ENCODE measurements at places on chromosomes 16 and 17. TPM values are rescaled to one million over a fixed set of nuclear protein-coding genes. Genes with fewer than 3 reads are reported as not detected.

UBALD1 gene
- 16.6 TPM for polyA plus RNA-seq

CLEC18C gene
- 0.29 TPM for polyA plus RNA-seq

GRCh38 chr17:40316571-40317344 lies 7.8 kb downstream of the RARA start:
- peak; percentile 80 for DNase-seq

GRCh38 chr16:22726868-22727267 lies 87.1 kb upstream of the HS3ST2 start:
- no peak for DNase-seq

- no peak for DNase-seq
These were observed 49.6 kb downstream of the MGAT5B start for GRCh38 chr17:76917829-76918228.

- peak; percentile 90 for DNase-seq
These were observed 24.9 kb upstream of the GRB2 start for GRCh38 chr17:75430159-75430974.

- DNase-seq = no peak
These were observed 64.7 kb upstream of the GSE1 start for GRCh38 chr16:85548375-85548774.

DNA sequence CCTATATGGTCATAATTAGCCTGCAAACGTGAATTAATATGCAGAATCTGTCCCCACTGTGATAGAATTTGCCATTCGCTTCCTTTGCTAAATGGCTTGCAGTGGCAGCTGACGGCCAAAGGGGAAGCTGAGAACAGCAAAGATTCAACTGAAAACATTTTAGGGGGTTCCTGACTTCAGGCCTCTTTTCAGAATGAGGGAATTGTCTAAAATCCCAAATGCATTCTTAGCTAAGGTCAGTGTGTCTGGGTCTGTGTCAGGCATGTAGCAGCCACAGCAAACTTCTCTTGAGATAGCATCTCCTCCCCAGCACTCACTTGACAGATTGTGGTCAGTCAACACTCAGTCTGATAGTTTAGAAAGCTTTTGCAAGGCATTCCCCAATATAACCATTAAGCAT lies 701.1 kb downstream of the WWOX start:
- no peak for DNase-seq

HAP1 gene
- polyA plus RNA-seq = 0.07 TPM

DNA sequence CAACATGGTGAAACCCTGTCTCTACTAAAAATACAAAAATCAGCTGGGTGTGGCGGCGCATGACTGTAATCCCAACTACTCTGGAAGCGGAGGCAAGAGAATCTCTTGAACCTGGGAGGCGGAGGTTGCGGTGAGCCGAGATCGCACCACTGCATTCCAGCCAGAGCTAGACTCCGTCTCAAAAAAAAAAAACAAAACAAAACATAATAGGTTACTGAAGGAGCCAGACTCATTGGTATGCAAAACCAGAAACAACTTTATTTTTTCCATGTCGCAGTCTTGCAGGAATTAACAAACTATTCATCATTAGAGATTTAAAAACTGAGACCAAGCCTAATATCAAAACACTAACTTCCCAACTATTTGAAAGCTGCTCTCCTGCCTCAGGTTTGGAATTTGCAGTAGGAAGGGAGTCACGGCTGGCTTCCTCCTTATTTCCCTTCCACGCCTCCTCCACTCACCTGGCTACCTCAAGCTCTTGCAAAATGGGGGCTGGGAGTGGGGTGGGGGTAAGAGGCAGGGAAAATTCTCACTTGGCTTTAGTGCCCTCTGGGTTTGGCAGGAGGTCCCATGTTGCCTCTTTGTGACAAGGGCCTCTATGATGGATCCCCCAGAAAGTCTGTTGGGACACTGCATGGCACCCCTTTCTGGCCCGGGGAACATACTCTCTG lies 34.1 kb upstream of the MYH10 start:
- no peak for DNase-seq

RHBDF2 gene
- polyA plus RNA-seq = 27.6 TPM

FNDC8 gene
- polyA plus RNA-seq = not detected

PGAP6 gene
- 192 TPM for polyA plus RNA-seq

C17orf78 gene
- polyA plus RNA-seq = not detected

- DNase-seq = no peak
These were observed 114.5 kb upstream of the GOT2 start for GRCh38 chr16:58848662-58849002.

GRCh38 chr17:42409523-42410318 lies 13.3 kb downstream of the CAVIN1 start:
- DNase-seq = no peak

- peak; percentile 70 for DNase-seq
These were observed 5.9 kb upstream of the SPG7 start for GRCh38 chr16:89502081-89502843.

- DNase-seq = peak; percentile 72
These were observed 29.4 kb upstream of the BAHCC1 start for GRCh38 chr17:81365601-81366585.

DNA sequence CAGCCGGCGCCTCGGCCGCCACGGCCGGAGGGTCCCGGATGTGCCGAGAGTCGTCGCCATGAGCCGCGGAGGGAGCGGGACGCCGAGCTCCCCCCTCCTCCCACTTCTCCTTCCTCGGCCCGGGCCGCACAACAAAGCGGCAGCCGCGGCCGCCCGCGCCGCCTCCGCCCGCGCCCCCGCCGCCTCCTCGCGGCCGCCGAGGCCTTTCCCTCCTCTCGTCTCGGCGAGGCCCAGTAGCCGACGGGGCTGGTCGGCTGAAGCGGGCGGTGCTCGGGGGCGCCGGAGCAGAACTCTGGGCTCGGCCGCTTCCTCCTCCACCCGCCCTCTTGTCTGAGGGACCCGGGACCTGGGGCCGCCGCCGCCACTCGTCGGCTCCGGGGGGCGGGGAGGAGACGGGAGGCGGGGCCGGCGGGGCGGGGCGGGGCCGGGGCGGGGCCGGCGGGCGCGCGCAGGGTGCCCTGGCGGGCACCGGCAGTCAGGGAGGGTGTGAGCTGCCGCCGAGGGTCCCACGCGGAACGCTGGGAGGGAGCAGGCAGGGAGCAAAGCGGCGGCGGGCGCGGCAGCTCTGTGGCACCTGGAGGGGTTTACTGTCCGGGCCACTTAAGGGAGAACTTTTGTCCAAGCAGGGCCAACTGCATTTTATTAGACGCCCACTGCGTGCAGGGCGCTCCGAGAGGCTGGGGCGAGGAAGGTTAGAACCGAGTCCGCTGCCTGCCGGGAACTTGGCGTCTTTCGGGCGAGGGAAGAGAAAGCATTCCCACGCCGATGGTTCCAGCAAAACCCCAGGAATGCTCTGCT lies at the start of gene SMURF2:
Gene SMURF2, minus strand, starts transcription at position 332 of the 798 bp plus-strand sequence. CDS start 427 bp downstream, outside the sequence.
- DNase-seq = peak; percentile 56

DNA sequence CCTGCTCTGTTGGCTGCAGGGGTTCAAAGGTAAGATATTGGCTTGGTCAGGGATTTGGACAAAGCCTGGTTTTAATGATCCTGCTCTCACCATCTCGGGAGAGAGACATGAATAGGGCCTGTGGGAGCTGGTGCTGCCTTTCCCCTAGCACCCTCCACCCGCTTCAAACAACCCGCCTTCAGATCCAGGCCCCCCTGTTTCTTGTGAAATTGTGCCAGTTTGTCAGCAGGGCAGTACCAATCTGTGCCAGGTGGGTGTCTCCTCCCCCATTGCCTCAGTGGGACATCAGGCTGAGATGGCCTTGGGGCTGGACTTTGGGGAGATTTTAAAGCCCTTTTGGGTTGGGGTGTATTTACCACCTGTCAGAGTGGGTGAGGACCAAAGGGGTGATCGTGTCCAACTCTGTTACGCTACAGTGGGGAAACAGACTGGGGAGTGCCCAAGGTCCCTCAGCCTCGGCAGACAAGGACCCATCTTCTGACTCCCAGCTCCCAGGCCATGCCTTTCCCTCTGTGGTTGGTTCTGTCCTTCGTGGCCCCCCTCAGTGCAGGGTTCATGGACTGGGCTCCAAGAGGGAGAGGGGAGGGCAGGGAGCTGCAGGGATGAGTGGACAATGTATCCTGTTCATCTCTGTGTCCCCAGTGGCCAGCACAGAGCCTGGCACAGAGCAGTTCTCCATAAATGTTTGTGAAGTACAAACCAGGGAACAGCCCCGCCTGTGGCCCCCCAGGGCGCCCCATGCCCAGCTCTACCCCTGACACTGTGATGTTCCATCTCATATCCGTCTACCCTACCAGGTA lies 3.3 kb downstream of the ARHGAP23 start:
- DNase-seq = no peak

- DNase-seq = no peak
These were observed at the start of gene HEATR9 for GRCh38 chr17:35868737-35869136. TSS of gene HEATR9 (minus strand) at chr17:35868891. CDS start at chr17:35868742, 149 bp downstream.
